ENCODE measurements at places on chromosomes 4 and X.

DNA sequence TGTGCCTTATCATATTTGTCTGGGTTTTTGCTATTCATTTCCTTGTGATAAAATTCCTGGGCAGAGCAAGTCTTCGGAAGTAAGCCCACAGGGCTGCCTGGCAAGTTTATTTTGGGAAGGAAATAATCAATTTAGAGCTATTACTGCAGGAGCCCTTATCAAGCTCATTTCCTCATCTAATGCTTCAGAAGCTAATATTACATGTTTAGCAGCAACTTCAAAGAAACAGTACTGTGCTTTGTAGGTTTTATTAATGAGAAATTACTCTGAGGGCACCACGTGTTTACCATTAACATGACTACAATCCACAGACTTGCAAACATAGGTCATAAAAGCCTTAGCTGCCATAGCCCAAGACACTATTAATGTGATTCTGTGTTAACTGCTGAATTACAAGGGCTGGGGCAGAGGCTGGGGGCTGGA, 540.0 kb downstream of the SPRY1 start:
- DNase-seq, result no peak

GRCh38 chrX:23505531-23506303, 161.6 kb upstream of the PRDX4 start:
- DNase-seq, result no peak

DNA sequence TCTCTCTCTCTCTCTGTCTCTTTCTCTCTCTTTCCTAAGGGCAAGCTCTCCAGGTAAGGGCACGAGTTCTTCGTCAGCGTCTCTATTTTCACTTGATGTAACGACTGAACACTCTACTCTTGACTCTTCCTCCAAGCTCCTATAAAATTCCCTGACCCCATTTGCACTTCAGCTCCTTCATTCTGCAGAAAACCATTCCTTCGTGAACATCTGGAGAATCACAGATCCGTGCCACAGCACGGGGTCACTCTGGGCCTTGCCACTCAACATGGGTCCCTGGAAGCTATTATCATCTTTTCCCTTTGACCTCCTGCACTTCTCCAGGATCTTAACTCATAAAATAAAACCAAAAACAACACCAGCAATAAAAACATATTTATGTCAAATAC, 112.0 kb upstream of the LNX1 start:
- DNase-seq, result no peak

GRCh38 chrX:101117701-101118100, 19.7 kb downstream of the CENPI start:
- no peak for DNase-seq

DNA sequence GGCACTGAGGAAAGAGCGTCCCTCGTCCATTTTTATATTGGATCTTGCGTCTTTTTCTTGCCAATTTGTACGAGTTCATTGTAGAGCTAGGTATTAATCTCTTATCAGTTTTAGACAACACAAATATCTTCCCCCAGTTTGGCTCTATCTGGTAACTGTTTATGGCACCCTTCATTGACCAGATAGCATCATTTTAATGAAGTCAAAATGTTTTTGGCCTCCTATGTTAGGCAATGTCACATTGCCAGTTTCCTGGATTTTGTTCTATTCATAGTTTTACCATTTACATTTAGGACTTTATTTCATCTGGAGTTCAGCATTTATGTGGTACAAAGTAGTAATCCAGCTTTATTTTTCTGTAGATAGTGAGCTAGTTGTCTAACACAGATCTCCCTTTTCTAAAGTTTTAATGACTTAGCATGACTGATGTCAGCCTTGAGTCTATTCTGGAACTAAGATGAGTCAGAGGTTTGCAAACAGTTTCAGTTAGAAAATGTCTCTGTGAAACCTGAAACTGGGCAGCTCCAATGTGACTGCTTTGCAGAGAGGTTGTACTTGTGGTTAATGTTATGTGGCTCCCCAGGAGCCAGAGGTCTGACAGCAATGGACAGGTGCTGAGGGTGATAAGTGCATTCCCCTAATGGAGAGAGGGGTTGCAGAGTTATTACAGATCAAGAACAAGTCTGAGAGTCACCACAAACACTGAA, 5.3 kb upstream of the STBD1 start:
- DNase-seq, result no peak

DNA sequence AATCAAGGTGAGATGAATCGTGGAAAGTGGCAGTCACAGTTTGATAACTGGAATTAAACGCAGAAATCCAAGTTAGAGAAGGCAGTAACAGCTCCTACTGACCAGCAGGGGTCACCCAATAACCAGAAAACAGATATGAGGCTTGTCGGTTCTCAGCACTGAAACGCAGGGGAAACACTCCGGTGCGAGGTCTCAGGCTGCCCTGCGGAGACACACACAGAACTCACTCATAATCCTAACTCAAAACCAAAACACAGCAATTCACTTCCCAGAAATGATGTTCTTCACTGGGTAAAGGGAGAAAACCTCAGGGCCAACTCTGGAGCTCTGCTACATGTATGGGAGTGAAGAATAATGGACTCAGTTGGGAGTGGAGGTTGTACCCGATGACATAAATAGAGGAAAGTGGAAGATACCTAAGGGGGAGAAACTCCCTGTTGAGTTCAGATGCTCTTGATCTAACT, 384.4 kb downstream of the RAPGEF2 start:
- peak; percentile 74 for DNase-seq

GRCh38 chr4:148092316-148093014, 349.7 kb downstream of the NR3C2 start:
- no peak for DNase-seq

Measured in ecto neural progenitor cell (in vitro differentiated cells).